ENCODE measurements at places on chromosomes 7 and 10. TPM values are rescaled to one million over a fixed set of nuclear protein-coding genes. Genes with fewer than 3 reads are reported as not detected.

- no peak overlapping the region for H3K4me3 ChIP-seq
- no peaks in the 10 kb centered on the region for H3K4me1 ChIP-seq
- DNase-seq, result no peak
- no peak overlapping the region for H3K27ac ChIP-seq
- H3K27me3 ChIP-seq, result no peaks in the 10 kb centered on the region
- no peaks in the 10 kb centered on the region for H3K36me3 ChIP-seq
Observed at GRCh38 chr7:15252181-15252580, 309.6 kb downstream of the AGMO start.

DNA sequence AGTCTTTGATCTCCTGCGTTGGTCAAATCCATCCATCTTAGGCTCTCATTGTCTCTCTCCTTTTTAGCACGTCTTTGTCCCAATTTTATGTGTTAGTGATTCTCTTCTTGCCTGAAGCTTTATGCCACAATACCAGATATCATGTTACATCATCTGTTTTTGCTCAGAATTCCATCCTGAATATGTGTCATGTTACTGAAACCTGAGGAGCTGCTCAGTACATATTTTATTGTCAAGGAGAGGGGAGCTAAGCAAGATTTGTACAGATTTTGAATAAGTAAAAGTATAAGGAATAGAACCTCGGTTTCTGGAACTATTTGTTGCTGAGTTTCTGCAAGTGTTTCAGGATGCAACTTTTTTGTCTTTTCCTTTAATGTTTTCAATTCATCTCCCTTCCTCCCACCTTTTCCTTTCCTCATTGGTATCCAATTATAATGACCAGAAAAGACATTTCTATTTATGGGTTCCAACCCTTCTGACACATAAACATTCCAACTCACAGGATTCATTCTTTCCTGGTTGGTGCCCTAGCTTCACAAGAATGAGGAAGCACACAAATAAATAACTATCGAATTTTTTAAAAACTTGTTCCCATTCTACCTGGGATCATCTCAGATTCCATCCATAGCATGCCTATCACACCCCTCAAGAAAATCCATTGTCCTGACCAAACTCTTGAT is 291.8 kb downstream of the CRPPA start:
- peak; percentile 32 for DNase-seq
- H3K4me1 ChIP-seq, result no peaks in the 10 kb centered on the region
- H3K27me3 ChIP-seq, result no peaks in the 10 kb centered on the region
- no peaks in the 10 kb centered on the region for H3K36me3 ChIP-seq
- no peak overlapping the region for H3K4me3 ChIP-seq
- peak overlapping the region; percentile 57 for H3K27ac ChIP-seq

DNA sequence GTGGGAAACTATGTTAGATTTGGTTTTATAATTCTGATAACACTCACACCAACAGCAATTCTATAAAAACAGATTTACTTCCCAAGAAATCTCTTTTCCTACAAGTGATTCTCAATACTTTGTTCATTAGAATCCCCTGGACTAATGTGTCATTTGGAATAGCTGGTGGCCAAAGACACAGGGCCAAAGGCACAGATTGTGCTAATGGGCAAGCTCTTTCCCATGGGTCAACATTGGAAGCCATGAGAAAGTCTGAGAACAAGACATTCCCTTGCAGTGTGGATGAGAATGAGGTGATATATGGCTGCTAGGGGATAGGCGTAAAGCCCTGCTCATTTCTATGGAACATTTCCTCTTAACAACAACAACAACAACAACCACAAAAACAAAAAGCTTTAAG is 153.8 kb downstream of the AMPH start:
- H3K4me1 ChIP-seq, result no peaks in the 10 kb centered on the region
- no peak overlapping the region for H3K27ac ChIP-seq
- no peaks in the 10 kb centered on the region for H3K36me3 ChIP-seq
- H3K4me3 ChIP-seq, result no peak overlapping the region
- peak; percentile 49 for DNase-seq

GRCh38 chr10:78407966-78408365 is 374.3 kb downstream of the RPS24 start:
- no peak overlapping the region for H3K4me3 ChIP-seq
- DNase-seq, result no peak
- H3K4me1 ChIP-seq, result peaks cover 43% of the 10 kb centered on the region
- peaks cover 27% of the 10 kb centered on the region for H3K27me3 ChIP-seq

DNA sequence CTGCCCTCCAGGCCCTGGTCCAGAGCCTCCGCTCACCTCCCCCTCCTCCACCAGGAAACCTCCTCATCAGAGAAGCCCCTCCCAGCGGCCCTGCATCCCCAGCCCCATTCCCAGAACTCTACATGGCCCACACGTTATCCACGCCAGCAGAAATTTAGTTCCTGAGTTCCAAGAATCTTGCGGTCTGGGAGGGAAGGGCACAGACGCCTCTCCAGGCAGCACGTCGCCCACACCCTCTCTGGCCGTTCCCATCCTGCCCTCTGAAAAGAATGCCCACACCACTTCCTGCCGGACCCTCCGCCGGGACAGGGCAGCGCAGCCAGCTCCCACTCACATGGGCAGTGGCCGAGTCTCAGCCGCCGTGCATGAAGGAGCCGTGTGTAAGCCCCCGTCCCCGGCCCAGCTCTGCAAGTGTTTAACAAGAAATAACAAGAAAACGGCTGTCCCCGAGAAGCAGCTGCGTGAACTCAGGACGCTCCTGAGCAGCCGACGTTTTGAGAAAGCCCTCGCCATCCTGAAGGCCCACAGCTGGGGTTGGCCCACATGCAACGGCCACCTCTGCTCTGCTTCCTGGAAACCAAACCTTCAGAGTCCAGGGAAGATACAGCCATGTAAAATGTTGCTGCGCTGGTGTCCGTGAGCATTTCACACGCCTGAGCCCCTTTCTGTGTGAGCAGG is 17.4 kb downstream of the ADGRA1 start:
- no peak overlapping the region for H3K27ac ChIP-seq
- no peak for DNase-seq
- H3K4me1 ChIP-seq, result peaks cover 46% of the 10 kb centered on the region
- H3K36me3 ChIP-seq, result no peaks in the 10 kb centered on the region
- H3K27me3 ChIP-seq, result peaks cover 18% of the 10 kb centered on the region

DNA sequence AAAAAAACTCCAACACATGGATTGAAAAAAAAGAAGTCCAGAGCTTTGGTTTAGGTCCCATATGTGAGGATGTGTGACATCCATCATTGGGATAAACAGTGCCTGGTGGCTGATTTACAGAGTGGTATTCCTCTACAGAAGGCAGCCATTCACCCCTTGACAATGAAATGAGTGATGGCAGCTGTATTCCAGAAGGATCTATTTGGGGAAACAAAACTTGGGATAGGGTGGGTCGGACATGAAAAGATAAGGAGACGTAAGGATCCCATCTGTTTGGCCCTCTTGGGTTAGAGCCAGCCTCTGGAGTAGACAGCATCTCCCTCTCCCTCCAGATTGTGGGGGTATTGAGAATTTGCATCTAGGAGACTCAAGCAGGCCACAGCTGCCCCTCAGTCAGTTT is 15.2 kb upstream of the CREB5 start:
- no peaks in the 10 kb centered on the region for H3K27me3 ChIP-seq
- no peak overlapping the region for H3K27ac ChIP-seq
- no peak overlapping the region for H3K4me3 ChIP-seq
- no peaks in the 10 kb centered on the region for H3K36me3 ChIP-seq
- no peak for DNase-seq

DNA sequence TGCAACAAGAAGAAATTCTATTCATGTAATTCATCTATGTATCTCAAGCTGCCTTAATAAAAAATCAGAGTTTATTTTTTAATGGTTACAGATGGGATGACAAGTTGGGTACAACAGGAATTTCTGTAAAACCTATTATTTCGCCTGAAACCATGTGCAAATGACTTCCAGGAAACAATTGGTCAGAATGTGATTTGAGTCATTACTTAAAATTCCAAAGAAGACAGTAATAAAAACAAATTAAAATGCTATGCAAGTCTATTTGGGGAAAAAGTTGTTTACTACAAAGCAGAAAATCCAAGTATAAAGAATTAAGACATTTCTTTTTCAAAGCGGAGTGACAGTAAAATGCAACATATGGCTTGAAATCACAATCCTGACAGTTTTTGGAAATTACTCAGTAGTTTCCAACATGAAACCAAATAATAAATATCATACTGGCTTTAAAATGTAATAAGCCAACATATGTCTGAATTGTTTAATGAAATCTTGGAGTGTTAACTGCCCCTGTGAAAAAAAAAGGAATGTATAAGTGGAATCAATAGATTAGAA is 41.5 kb upstream of the SEMA3C start:
- H3K27me3 ChIP-seq, result no peaks in the 10 kb centered on the region
- H3K4me1 ChIP-seq, result no peaks in the 10 kb centered on the region
- H3K36me3 ChIP-seq, result no peaks in the 10 kb centered on the region

Gene GTPBP4
- total RNA-seq, result 29.0 TPM

GRCh38 chr7:47221826-47222225 is 360.1 kb downstream of the TNS3 start:
- no peaks in the 10 kb centered on the region for H3K36me3 ChIP-seq
- H3K4me1 ChIP-seq, result no peaks in the 10 kb centered on the region
- no peaks in the 10 kb centered on the region for H3K27me3 ChIP-seq
- DNase-seq, result peak; percentile 46

Gene IFIT2
- 6.4 TPM for total RNA-seq

Gene DEPP1
- 36.0 TPM for total RNA-seq

- DNase-seq, result peak; percentile 65
- peak overlapping the region; percentile 37 for H3K27ac ChIP-seq
- H3K27me3 ChIP-seq, result no peaks in the 10 kb centered on the region
- no peaks in the 10 kb centered on the region for H3K36me3 ChIP-seq
Observed at GRCh38 chr10:35986756-35987502, 344.8 kb upstream of the FZD8 start.

Gene PDZD7
- 1.2 TPM for total RNA-seq

- no peak overlapping the region for H3K4me3 ChIP-seq
- no peaks in the 10 kb centered on the region for H3K27me3 ChIP-seq
- DNase-seq, result no peak
- H3K36me3 ChIP-seq, result peaks cover 31% of the 10 kb centered on the region
Observed at GRCh38 chr10:125035136-125035535, 93.2 kb downstream of the ZRANB1 start.

Gene OPN1SW
- total RNA-seq, result not detected

- DNase-seq, result no peak
- no peaks in the 10 kb centered on the region for H3K27me3 ChIP-seq
- H3K27ac ChIP-seq, result no peak overlapping the region
- H3K36me3 ChIP-seq, result peaks cover 18% of the 10 kb centered on the region
- H3K4me3 ChIP-seq, result no peak overlapping the region
Observed at GRCh38 chr10:122116331-122116730, 127.4 kb downstream of the TACC2 start.

DNA sequence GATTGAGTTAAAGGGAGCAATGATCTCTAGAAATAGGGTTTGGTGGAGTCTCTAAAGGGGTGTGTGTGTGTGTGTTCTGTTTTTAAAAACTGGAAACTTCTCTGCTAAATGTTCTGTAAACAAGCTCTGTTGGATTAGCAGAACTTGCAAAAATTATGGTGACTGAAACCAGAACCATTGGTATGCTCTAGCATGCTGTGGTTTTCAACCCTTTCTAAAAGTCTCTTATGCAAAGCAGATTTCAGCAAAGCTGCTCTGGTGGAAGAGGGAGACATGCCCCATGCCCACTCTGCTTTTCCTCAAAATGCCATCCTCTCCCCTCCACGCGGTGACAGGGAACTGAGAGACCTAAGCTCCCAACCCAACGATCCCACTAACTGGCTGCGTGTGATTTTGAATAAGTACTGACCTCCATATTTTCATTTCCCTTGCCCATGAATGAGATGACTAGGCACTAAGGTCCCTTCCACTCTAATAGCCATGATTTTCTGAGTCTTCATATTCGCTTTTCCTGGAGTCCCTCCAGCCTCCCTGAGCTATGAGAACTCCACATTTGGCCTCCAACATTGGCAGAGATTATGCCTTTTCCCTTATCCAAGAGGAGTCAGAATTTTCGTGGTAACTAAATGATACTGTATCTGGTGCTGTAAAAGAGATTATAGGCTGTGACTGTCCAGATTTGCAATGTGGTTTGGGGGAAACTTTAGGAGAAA is 117.3 kb upstream of the PALS2 start:
- no peak overlapping the region for H3K4me3 ChIP-seq
- no peak overlapping the region for H3K27ac ChIP-seq
- H3K4me1 ChIP-seq, result no peaks in the 10 kb centered on the region
- H3K36me3 ChIP-seq, result no peaks in the 10 kb centered on the region
- H3K27me3 ChIP-seq, result no peaks in the 10 kb centered on the region
- DNase-seq, result peak; percentile 46

DNA sequence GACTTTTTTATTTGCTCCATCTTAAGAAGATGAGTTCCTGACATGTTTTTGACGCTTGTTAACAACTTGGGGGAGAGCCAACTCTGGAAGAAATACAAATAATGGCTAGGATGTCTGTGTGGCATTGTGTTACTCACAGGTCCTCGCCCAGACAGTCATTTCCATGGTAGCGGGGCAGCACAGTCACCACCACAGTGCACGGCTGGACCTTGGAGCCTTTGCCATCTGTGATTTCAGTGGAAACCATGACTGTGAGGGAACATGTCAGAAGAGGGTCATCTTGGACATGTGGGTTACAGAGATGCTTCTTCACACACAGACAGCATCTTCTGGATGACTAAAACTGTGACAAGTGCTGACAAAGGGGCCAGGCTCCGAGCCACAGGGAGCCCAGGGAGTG is 74.5 kb downstream of the PKD1L1 start:
- no peak overlapping the region for H3K27ac ChIP-seq
- DNase-seq, result no peak
- H3K4me1 ChIP-seq, result no peaks in the 10 kb centered on the region
- no peaks in the 10 kb centered on the region for H3K36me3 ChIP-seq
- no peak overlapping the region for H3K4me3 ChIP-seq
- no peaks in the 10 kb centered on the region for H3K27me3 ChIP-seq

GRCh38 chr7:25801214-25801613 is 350.8 kb upstream of the NFE2L3 start:
- peaks cover 4% of the 10 kb centered on the region for H3K4me1 ChIP-seq
- H3K27ac ChIP-seq, result no peak overlapping the region
- H3K36me3 ChIP-seq, result no peaks in the 10 kb centered on the region
- H3K27me3 ChIP-seq, result no peaks in the 10 kb centered on the region

- H3K27ac ChIP-seq, result no peak overlapping the region
- H3K36me3 ChIP-seq, result no peaks in the 10 kb centered on the region
- no peak for DNase-seq
- no peaks in the 10 kb centered on the region for H3K4me1 ChIP-seq
Observed at GRCh38 chr7:69237541-69237940, 360.7 kb upstream of the AUTS2 start.

Gene SFRP4
- 55.4 TPM for total RNA-seq

DNA sequence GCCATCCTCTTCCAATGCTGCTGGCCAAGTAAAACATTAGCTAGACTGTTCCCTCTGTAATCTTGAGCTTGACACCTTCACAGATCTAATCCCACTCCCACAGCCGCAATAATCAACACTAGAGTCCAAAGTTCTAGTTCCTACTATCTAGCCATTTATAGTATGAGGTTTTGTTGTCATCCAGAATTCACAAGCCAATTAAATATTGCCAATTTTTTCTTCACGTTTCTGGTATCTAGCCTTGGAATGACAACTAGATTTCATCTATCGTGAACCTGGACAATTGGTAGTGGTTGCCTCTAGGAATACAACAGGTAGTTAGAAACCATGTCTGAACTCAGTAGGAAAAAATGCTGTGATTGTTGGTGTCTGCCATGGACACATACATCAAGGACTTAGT is 10.4 kb downstream of the WASL start:
- H3K27ac ChIP-seq, result no peak overlapping the region
- H3K4me1 ChIP-seq, result no peaks in the 10 kb centered on the region
- no peak overlapping the region for H3K4me3 ChIP-seq
- no peaks in the 10 kb centered on the region for H3K27me3 ChIP-seq

Measured in muscle of leg (tissue), 16 donors.